Stimulated activated CD4-positive, alpha-beta T cell treated with anti-CD3 and anti-CD28 coated beads, TNF-alpha, amount 100 ng/mL, for 1 hour (primary cell): ENCODE measurements at places on chromosomes 6 and 20.

DNA sequence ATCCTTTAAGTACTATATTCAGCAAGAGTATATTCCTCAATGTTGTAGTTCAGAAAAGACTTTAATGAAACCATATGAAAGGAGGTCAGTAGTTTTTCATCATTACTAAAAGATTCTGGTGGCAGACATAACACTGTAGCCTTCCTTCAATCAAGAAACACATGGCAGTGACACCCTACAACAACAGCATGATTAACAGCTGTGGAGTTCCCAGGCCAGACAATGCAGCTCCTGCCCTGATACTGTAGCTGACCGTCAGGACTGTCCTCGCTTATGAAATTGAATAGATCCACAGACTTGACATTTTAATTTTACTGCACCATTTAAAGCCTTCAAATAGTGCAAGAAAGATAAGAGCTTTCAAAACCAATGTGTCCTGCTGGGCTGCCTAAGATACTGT is 43.6 kb downstream of the USP45 start:
- DNase-seq: no peak

DNA sequence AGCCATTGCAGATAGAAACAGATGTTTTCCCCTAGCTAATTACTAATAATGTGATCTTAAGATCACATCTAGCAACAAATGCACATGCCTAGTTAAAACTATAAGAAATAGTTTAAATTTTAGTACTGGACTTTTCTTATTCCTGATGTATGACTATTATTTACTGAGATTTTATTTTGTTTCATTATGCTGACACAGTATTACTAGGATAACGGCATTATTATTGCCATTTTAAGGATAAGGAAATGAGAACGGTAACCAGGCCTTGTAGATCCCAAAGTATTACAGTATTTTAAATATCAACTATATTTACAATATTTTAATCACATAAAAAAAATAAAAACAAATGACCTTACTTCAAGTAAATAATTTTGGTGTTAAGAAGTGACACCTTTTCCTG is 240.3 kb downstream of the ADGRB3 start:
- DNase-seq: no peak

DNA sequence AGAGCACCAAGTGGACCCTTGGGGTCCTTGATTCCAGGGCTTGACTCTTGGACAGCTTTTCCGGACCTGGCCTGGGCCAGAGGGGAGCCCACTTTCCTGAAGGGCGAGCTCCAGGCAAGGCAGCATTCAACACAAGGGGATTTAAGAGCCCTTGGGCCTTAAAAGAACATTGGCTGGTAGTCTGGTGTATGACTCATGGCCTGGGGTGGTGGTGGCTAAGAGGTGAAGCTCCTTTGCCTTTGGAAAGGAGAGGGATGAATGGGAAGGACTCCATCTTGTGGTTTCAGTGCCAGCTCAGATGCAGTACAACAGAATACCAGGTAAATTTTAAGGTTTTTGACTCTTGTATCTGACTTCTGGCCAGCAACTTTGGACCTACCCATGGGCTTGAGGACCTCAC is 760.7 kb downstream of the GRIK2 start:
- no peak for DNase-seq

DNA sequence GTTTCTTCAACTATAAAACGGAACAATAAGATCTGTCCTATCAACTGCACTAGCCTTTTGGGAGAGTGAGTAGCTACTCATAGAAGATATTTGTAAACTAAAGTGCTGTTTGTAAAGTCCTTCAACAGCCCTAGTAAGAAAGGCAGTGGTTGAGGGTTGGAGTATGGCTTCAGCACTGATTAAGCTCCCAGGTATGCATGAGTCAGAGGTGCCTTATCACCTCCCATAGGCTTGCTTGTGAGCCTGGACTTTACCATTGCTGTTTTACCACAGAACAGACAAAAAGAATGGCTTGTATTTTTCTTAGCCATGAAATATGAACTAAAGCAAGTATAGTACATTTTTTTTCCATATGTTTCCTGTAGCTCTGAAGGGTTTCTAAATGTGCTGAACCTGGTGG is 44.1 kb downstream of the SAMD3 start:
- DNase-seq: no peak

DNA sequence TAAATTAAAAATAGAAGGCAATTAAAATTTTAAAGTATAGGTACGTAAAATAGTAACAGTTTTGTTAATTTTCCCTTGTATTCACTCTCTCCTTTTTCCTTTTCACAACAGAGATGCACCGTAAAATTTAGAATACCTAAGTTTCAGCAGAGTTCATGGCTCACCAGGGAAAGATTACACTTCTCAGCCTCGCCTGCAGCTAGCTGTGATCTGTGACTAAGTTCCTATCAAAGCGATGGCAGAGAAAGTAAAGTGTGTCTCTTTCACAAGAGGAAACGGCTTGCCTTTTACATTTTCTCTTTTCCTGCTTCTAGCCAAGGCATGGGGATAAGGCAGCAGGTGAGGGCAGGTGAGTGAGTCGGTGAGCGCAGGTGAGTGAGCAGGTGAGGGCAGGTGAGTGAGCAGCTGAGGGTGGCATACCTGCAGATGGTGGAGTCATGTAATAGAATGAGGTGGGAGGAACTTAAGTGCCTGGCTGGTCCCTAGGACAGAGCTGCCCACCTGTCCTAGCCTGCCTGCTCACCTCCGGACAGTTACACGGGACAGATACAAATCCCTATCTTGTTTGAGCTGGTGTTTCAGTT is 30.9 kb downstream of the ZFP64 start:
- DNase-seq: no peak

DNA sequence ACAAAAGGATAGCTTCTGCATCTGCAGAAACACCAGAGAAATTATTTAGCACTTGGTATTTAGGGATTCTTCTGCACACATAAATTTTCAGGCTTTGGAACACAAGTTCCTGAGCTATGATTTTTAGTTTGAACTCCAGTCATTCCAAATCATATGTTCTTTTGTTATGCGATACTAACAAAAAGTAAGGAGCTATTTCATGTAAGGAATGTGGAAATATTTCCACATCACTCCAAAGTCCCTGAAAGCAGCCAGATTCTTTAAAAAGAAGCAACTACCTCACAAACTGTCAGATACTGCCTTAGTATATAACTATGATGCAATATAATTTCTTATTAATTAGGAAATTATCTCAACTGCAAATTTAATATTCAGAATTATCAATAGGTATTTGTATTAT is 106.9 kb downstream of the RNGTT start:
- no peak for DNase-seq

DNA sequence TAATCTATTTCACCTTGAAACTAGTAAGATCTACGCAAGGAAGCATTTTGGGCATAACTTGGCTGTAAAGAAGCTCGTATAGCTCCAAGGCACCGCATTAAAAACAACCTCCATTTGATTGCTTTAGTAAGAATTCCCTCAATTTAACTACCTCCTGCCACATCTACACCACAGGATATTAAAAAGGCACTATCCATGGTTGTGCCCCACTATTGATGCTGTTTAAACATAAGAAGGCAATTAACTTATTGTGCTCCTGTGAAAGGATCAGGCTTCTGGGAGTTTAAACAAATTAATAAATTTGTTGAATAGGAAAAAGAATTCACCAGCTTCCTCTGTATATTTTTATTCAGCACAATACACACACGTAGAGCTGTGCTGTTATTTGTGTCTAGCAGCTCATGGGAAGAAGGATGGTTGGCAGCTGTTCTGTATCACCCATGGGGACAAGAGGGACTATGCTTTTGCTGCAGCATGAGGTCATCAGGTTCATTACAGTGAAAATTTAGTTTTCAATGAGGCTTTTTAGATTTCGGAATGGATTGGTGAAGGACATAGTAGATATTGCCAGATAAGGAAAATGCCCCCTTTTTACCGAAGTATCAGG is 513.3 kb downstream of the HAO1 start:
- no peak for DNase-seq

DNA sequence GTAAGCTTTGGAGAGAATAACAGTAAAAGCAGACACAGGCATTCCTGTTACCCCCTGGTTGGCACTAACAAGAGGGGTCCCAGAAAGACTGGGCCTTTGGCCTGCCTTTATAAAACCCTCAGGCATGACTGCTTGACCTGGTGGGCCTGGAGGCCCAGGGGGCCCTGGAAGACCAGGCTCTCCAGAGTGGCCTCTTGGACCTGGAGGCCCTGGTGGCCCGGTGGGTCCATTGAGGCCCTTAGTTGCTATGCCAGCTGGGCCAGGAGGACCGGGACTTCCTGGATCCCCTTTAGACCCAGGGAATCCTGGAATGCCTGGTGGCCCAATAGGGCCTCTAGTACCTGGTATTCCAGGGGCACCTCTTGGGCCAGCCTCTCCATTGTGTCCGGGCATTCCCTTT is 5.5 kb downstream of the COL10A1 start:
- DNase-seq: no peak
